Esophagus muscularis mucosa (tissue), 4 donors: ENCODE measurements at places on chromosomes 16 and 17. TPM values are rescaled to one million over a fixed set of nuclear protein-coding genes. Genes with fewer than 3 reads are reported as not detected.

KRTAP4-16 gene
- not detected for total RNA-seq

DNA sequence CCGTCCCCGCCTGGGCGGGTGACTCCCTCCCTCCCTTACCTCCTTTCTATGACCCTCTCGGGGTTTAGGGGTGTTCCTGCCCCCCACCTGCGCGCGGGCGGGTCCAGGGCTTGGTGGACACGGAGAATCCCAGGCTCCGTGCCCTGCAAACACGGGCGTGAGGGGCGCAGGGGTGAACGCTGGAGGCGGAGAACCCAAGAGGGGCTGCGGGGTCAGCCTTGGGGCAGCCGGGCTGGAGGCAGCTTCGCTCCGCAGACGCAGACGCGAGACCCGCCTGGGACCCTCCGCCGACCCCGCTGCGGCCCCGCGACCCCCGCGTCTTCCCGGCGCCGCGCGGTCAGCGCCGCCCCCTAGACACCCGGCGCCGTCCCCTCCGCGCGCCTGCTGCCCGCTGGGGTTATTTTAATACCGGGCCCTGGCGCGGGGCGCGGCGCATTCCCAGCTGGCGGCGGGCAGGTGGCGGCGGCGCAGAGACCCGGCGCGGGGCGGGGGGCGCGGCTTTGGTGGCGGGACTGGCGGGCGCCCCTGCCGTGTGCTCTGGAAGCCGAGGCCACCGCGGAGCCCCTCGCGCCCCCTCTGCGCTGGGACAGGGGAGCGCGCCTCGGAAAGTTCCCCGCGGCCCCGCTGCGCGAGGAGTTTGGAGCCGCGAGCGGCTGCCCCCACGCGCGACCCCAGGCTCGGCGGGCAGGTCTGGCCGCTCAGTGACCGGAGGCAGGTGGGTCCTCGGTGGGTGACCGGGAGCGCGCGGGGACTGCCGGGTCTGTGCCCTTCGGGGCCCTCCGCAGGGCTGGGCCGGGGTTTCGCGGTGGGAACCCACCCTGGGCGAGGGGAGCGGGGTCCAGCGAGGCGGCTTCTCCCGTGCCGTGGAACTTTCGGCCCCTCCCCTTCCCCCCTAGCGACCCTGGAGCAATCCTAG is at the start of gene UTS2R:
TSS of gene UTS2R (plus strand) at position 433 of the 916 bp plus-strand sequence. CDS start 2,560 bp downstream, outside the sequence.
- DNase-seq, result no peak

DNA sequence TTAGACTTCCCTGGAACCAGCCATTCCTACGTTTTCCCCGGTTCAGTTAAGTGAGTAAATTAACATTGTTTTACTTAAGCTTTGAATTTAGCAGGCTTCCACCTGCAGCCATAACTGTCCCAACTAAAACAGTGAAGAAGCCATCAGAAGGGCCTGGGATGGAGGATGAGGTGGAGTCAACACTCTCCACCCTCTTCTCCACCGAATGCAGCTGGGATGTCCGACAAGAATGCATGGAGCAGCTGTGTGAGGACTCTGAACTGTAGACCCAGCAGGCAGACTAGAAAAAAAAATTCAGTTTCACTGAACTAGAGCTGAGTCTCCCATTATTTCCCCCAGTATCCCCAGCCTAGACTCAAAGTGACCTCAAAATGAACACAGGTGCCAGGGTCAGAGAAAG is 114.8 kb downstream of the C16orf95 start:
- DNase-seq, result no peak

DNA sequence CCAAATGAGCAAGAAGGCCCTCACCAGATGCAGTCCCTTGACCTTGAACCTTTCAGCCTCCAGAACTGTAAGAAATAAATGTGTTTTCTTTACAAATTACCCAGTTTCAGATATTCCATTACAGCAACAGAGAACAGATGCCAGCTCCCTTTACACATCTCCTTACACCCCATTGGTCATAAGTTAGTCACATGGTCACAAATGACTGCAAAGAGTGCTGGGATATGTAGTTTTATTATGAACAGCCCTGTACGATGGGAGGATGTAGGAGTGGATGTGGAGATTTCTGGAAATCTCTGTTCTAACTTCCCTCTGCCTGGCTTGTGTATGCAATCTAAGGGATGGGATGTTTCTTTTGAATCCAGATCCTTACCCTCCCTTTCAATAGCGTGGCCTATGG is 13.3 kb upstream of the RPL38 start:
- DNase-seq, result no peak
